ENCODE measurements at places on chromosomes 6 and 20.

DNA sequence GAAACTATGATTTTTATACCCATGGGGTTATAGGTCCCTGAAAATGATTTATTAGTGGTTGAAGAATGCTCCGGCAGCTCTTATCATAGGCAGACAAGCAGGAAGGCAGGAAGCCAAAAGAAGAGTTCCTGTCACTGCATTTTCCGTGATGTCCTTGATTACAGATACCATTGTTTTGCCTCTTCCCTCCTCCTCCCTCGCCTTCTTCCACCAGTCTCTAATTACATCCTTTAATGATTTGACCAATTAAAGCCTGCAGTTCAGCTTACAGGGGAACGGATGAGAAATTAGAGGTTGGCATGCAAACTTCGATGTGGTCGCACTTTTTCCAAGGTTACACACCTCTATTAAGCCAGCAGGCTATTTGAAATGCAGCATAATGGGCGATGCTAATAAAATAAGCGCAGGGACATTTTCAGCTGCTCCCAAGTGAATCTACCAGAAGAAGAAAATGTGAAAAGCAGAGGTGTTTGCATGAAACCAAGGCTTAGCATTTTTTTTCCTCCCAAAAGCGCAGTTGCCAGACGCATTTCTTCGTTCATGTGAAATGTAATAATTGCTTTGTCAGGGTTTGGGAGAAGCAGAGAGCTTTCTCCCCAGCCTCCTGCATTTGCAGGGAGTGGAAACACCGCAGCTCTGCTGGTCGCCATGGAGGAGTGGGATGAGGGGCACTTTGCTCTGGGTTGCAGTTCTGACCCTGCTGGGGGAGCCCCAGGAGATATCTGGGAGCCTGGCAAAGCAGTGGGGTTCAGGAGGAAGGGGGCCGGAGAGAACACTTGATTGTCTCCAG lies 6.0 kb downstream of the NOX3 start:
- no peak for DNase-seq

DNA sequence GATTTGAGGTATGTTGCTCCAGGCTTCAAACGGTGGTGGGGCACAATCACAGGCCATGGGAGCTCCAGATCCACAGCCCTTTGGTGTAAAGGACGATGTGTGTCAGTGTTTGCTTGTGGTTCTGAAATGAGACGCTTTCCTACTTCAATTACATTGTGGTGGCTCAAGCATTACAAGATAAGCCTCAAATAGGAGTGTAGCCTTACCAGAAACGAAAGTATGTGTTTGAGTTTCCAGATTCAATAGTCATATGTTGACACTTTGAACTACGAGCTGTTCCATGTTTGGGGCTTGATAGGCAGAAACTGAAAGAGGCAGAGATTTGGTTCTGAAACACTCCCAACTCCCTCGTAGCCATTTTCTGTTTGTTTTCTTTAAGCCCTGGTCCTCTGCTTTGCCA lies 187.1 kb downstream of the MYLK4 start:
- no peak for DNase-seq

DNA sequence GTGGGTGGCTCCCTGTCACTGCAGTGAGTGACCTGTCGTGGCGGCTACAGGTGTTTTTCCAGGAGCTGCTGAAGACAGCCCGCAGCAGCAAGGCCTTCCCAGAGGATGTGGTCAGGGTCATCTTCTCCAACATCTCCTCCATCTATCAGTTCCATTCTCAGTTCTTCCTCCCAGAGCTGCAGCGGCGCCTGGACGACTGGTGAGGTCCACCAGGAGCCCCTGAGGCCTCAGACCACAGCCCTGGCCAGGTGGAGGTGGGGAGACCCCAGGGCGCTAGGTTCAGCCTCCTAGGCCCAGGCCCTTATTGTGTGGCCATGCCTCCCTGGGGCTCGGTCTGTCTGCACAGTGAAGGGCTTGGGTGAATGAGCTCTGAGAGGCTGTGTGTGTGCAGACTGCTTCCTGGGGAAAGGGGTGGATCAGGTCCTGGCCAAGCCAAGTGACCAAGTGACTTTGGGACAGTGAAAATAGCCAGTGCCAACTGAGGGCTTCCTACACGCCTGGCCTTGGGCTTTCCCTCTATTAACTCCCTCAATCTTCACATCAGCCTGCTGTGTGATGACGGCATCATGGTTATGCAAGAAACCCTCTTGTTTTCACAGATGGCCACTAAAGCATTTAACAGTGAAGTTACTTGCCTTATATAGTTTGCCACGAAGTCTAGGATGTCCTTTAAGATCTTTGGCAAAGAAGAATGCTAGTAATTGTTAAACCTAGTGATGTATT lies 6.4 kb downstream of the FGD2 start:
- no peak for DNase-seq

DNA sequence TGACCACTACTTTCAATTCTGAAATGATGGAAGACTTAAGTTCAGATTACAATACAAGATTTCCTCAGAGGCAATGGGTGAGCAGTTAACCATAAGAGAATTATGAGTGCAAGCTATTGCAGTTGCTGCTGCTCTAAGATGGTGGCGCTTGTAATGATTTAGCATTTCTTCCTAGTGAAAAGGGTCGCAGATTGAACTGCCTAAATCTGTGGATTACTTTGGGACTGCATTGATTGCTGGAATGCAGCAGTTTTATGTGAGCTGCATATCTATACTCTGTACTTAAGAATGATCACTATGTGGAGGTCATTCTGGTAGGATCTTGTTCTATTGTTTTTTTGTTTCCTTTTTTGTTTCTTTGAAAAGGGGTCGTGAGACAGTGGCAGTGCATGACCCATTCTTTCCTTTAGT lies 5.3 kb downstream of the SCAF8 start:
- DNase-seq: no peak

DNA sequence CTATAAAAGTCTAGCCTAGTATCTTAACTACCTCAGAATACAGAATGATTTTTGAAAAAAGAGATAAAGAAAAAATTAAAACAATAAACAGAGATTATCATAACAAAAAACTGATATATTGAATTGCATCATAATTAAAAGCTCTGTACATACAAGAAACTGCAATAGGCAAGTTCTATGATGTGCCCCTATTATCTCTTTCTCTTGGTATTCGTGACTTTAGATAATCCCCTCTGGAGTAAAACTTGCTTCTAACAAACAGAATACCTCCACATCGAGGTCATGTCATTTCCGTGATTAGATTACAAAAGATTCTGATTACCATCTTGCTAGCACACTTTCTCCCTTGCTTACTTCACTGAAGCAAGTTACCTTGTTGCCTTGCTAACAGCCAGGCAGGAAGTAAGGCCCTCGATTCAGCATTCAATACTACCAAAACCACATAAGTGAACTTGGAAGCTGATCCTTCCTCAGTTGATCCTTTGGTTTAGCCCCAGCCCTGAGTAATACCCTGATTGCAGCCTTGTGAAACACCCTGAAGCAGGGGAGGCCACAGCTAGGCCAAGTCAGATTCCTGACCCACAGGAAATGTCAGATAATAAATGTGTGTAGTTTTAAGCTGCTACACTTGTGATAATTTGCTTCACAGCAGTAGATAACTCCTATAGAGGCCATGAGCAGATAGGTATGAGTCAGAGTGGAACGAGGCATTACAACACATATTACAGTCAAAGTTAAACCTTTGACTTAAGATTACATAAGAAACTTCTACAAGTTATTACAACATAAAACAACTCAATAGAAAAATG lies 53.7 kb upstream of the TMX4 start:
- DNase-seq: no peak

DNA sequence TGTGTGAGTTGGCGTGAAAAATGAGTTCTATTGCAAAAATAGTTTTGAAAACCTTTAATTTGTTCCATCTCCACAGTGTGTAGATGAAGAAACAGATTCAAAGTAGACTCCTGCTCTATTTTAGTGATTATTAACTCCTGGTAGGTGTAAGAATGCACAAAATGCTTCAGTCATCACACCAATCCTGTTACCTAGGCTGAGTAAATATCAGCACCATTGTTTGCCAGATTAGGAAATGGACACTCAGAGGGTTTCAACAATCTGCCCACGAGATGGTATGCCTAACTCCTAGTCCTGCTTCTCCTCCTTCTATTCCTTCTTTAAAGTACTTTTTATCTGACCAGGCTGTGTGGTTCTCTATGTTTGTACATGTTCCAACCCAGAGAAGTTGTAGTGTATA lies 108.9 kb upstream of the AHI1 start:
- DNase-seq: no peak

- no peak for DNase-seq
Observed at GRCh38 chr6:37663019-37663810, 34.5 kb downstream of the MDGA1 start.

DNA sequence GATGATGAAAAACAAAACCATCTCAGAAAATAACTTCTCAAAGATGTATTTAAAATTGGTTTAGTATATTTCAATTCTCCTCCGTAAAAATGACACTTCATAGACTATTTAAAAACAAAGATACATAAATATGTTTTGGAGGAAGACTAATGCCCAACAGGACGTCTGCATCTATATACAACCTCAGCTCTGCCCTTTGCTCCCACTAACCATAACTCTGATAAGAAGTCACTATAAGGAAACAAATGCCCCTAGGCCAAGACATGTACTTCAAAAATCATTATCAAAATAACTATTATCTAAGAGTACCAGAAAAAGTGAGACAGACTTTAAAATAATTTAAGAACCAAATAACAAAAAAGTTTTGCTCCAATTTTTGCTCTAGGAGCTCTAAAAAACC lies 23.4 kb downstream of the PLAGL1 start:
- DNase-seq: no peak

- DNase-seq: no peak
Observed at GRCh38 chr20:56428410-56428809, 16.4 kb downstream of the CASS4 start.

GRCh38 chr6:44642870-44643522 lies 255.5 kb downstream of the CDC5L start:
- DNase-seq: no peak

- no peak for DNase-seq
Observed at GRCh38 chr6:162153120-162153519, 574.4 kb downstream of the PRKN start.

All from stimulated activated CD4-positive, alpha-beta T cell treated with anti-CD3 and anti-CD28 coated beads, Interleukin-15, amount 100 ng/mL, for 1 hour (primary cell).